HepG2 (cell line): ENCODE measurements at places on chromosomes 2 and 18. TPM values are rescaled to one million over a fixed set of nuclear protein-coding genes. Genes with fewer than 3 reads are reported as not detected.

C1QL2 gene
- total RNA-seq: not detected in 2 replicates

GPR55 gene
- total RNA-seq: not detected in 2 replicates

EFHD1 gene
- 0.09 and 0.17 TPM in 2 replicates for total RNA-seq

LRRTM1 gene
- not detected in 2 replicates for total RNA-seq

HMSD gene
- not detected in 2 replicates for total RNA-seq

TEKT4 gene
- not detected in 2 replicates for total RNA-seq

AKAIN1 gene
- total RNA-seq: not detected in 2 replicates

GALNT5 gene
- not detected in 2 replicates for total RNA-seq

IL36G gene
- total RNA-seq: not detected in 2 replicates

SOX11 gene
- total RNA-seq: not detected in 2 replicates

CHRNA1 gene
- total RNA-seq: not detected in 2 replicates

TTC21B gene
- total RNA-seq: 63.0 and 67.1 TPM in 2 replicates

GRCh38 chr2:4272261-4272858 is 569.0 kb downstream of the DCDC2C start:
- no peak overlapping the region for H3K27ac ChIP-seq
- H3K4me3 ChIP-seq: no peak overlapping the region
- no peaks in the 10 kb centered on the region for H3K27me3 ChIP-seq
- DNase-seq: no peak

- DNase-seq: no peak
- H3K4me1 ChIP-seq: no peaks in the 10 kb centered on the region
- H3K36me3 ChIP-seq: no peaks in the 10 kb centered on the region
- no peak overlapping the region for H3K27ac ChIP-seq
- H3K4me3 ChIP-seq: no peak overlapping the region
- H3K27me3 ChIP-seq: no peaks in the 10 kb centered on the region
Measured at GRCh38 chr2:187415449-187415848, 32.6 kb downstream of the CALCRL start.

DNA sequence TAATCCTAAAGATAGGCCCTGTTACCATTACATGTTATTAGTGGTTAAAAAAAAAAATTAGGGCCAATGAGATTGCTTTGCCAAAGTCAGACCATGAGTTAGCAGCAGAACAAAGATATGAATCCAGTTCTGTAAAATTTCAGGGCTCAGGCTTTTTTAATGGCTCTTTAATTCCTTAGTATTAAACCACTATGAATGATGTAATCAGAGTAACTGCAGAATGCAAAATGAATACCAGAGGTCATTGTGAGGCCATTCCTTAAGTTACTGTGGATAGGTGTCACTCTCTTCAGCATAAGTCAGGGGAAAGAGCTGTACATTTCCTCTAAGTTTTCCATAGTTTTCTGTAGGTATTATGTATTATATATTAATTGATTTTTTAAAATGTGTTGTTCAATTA is 42.2 kb upstream of the TBR1 start:
- H3K4me3 ChIP-seq: no peak overlapping the region
- H3K4me1 ChIP-seq: no peaks in the 10 kb centered on the region
- H3K27me3 ChIP-seq: no peaks in the 10 kb centered on the region
- no peak for DNase-seq

DNA sequence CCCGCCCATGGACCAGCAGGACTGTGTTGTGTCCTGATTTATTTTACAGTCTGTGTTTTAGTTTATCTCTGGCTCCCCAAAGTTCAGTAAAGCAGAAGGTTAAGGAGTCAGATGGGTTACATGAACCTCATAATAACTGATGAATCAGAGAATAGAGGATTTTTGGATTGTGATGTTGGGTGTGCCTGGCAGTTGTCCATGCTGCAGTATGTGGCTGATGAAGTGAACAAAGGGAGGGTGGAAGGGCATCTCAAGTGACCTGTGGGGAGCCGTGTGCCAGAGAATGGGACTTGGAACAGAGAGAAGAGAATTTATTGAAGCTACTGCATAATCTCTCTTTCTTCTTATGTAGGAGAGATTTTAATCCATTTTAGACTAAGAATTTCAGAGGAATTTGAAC is 145.5 kb downstream of the MAP4K4 start:
- no peak overlapping the region for H3K4me3 ChIP-seq
- H3K36me3 ChIP-seq: peaks cover 42% of the 10 kb centered on the region
- H3K27me3 ChIP-seq: no peaks in the 10 kb centered on the region
- DNase-seq: no peak
- H3K27ac ChIP-seq: no peak overlapping the region
- peaks cover 15% of the 10 kb centered on the region for H3K4me1 ChIP-seq

- no peak overlapping the region for H3K4me3 ChIP-seq
- H3K27ac ChIP-seq: no peak overlapping the region
- peaks cover 8% of the 10 kb centered on the region; the same call in 1 of the 3 replicates for H3K27me3 ChIP-seq
Measured at GRCh38 chr18:3892152-3892551, 442.2 kb downstream of the TGIF1 start.

GRCh38 chr2:201358684-201359083 is 1.5 kb upstream of the FLACC1 start:
- H3K36me3 ChIP-seq: no peaks in the 10 kb centered on the region
- no peak for DNase-seq
- no peak overlapping the region for H3K27ac ChIP-seq
- no peak overlapping the region for H3K4me3 ChIP-seq

DNA sequence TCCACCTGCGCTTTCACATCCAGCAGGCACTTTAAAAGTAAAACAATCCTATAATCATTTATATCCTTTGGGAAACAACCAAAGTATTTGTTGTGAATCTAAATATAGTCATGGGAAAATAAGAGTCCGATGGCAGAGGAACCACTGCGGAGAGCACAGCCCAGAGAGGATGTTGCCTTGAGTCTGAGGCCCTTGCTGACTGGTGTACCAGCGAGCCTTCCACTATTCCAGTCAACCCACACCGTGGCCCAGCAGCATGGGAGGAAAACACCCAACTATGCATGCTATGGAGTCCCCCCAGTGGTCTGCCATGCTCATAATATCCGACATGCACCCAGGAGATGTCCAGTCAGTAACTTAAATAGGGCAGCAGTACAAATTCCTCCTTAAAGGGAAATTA is 21.6 kb downstream of the KANSL3 start:
- DNase-seq: no peak
- no peak overlapping the region for H3K4me3 ChIP-seq
- peak overlapping the region; percentile 25 for H3K27ac ChIP-seq
- H3K27me3 ChIP-seq: no peaks in the 10 kb centered on the region

GRCh38 chr2:109637749-109638570 is 23.8 kb downstream of the SOWAHC start:
- peak overlapping the region; percentile 79 for H3K27ac ChIP-seq
- DNase-seq: peak; percentile 74
- H3K4me1 ChIP-seq: peaks cover 87% of the 10 kb centered on the region
- peak overlapping the region; percentile 0; the same call in 1 of the 2 replicates for H3K4me3 ChIP-seq

DNA sequence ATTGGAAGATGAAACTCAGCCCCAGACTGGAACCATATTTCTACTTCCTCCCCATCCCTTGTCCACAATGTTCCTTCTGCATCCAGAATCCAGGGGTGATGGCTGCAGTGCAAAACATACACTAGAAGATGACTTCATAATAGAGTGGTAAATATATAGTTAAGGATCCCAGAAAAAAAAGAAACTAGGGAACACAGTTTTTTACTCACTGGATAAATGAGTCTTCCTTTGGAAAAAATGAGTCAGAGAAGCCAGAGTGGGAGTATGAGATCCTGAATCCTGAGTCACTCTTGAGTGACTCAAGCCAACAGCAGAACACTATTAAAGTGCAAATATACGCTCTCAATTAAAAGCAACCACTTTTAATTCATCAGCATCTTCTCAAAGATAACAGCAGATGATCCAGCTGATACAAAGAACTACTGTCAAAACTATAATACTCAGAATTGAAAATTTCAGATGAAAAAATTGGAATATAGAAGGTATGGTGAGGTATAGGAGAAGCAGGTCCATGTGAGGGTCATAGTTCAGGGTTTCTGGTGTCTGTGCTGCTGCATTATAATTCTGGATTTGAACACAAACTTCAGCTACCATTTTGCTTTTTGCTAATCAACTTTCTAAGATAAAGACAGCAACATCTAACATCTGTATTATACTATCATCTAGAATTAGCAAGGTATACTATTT is 987.2 kb upstream of the CDH2 start:
- no peaks in the 10 kb centered on the region for H3K27me3 ChIP-seq
- H3K27ac ChIP-seq: no peak overlapping the region
- no peaks in the 10 kb centered on the region for H3K36me3 ChIP-seq
- no peak overlapping the region for H3K4me3 ChIP-seq

DNA sequence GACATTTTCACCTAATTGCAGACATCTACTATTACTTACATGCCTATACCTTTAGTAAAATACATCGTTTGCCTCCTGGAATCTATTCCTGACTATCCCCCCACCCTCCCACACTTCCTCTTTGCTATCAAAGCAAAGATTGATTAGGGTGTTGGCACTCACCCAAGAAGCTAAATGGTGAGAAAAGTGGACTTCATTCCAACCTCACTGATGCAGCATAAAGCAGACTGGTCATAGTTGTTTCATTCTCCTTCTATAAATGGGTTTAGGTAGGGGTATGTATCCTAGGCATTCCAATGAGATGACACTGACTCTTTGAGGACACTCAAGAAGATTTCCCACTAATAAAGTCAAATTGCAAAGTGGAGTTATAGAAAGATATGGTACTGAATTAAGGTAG is 97.4 kb downstream of the LRP1B start:
- DNase-seq: no peak
- H3K36me3 ChIP-seq: no peaks in the 10 kb centered on the region
- no peaks in the 10 kb centered on the region for H3K4me1 ChIP-seq
- H3K27me3 ChIP-seq: no peaks in the 10 kb centered on the region

- H3K27ac ChIP-seq: no peak overlapping the region
- 0 out of 2 replicates have a peak, but pooled peaks cover 5% of the 10 kb centered on the region for H3K4me1 ChIP-seq
- no peaks in the 10 kb centered on the region for H3K27me3 ChIP-seq
- no peak for DNase-seq
- H3K4me3 ChIP-seq: no peak overlapping the region
Measured at GRCh38 chr2:85936421-85937068, 47.8 kb upstream of the ST3GAL5 start.

- peak overlapping the region; percentile 70 for H3K4me3 ChIP-seq
- H3K27me3 ChIP-seq: no peaks in the 10 kb centered on the region
- DNase-seq: peak; percentile 80
- H3K4me1 ChIP-seq: peaks cover 97% of the 10 kb centered on the region
- peaks cover 3% of the 10 kb centered on the region for H3K36me3 ChIP-seq
- H3K27ac ChIP-seq: peak overlapping the region; percentile 98
Measured at GRCh38 chr2:11498543-11499034, 32.6 kb upstream of the E2F6 start.

GRCh38 chr2:201466050-201466675 is 14.6 kb downstream of the STRADB start:
- H3K27me3 ChIP-seq: no peaks in the 10 kb centered on the region
- no peaks in the 10 kb centered on the region for H3K4me1 ChIP-seq
- no peak for DNase-seq
- H3K27ac ChIP-seq: no peak overlapping the region
- peaks cover 9% of the 10 kb centered on the region for H3K36me3 ChIP-seq

DNA sequence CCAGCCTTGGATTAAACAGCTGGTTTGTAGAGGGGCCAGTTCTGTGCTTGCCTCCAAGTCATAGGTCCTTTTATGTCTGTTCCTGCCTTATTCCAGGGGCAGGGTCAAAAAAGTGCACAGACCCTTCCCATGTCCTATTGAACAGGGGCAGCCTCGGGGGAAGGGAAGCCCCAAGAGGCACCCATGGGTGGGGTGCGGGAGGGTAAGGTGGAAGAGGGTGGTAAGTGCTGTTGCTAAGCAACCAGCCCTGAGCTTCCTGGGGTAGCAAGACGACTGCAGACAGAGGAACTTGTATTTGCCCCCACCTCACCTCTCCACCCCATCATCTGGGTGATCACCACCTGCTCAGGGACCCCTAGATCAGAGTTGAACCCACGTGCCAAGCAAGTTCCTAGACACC is 7.7 kb downstream of the DNMT3A start:
- H3K4me3 ChIP-seq: no peak overlapping the region
- 0 out of 3 replicates have a peak, but pooled peaks cover 10% of the 10 kb centered on the region for H3K27me3 ChIP-seq
- no peaks in the 10 kb centered on the region for H3K36me3 ChIP-seq
- H3K27ac ChIP-seq: no peak overlapping the region
- peaks cover 17% of the 10 kb centered on the region for H3K4me1 ChIP-seq
- no peak for DNase-seq

- no peak overlapping the region for H3K27ac ChIP-seq
- DNase-seq: no peak
- H3K4me3 ChIP-seq: no peak overlapping the region
- peaks cover 12% of the 10 kb centered on the region for H3K4me1 ChIP-seq
Measured at GRCh38 chr18:37327063-37327577, 238.5 kb downstream of the CELF4 start.

DNA sequence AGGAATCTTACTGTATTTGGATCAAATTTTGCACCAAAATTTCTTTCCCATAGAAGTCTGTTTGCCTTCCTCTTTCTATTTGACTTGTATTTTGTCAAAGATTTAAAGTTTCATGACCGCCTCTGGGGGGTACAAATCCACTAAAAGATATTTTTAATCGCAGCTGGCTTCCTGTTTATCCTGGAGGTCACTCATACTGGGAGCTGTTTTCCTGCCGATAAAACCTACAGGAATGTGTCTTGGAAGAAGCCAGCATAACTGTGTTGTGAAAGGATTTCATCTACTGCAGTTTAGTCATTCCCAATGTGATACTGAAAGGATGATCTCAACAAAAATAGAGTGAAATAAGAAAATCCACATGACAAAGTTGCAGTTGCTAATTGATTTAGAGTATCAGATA is 184.0 kb downstream of the RIT2 start:
- H3K36me3 ChIP-seq: no peaks in the 10 kb centered on the region
- H3K4me1 ChIP-seq: no peaks in the 10 kb centered on the region
- H3K27ac ChIP-seq: no peak overlapping the region
- no peak overlapping the region for H3K4me3 ChIP-seq

GRCh38 chr2:61636686-61637085 is 98.5 kb upstream of the XPO1 start:
- DNase-seq: no peak
- no peaks in the 10 kb centered on the region for H3K27me3 ChIP-seq
- peaks cover 9% of the 10 kb centered on the region; the same call in 1 of the 2 replicates for H3K4me1 ChIP-seq
- no peaks in the 10 kb centered on the region for H3K36me3 ChIP-seq

DNA sequence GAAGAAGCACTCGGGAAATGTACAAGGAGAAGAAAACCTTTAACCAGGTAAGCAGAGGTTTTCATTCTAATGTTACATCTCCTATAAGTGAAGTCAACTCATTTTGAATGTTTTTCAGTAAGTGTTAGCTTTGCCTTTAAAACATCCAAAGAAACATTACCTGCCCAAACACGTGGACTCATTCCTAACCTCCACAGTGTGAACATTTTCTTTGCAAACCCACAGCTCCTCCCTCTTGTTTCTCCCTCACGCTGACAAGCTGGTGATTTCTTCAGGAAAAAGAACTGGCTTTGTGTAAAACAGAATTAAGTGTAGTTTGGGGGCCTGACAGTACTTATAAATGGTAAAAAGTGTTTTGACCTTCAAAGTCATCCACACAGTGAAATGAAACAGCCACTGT is 72.5 kb downstream of the MTCL1 start:
- no peak overlapping the region for H3K27ac ChIP-seq
- peaks cover 16% of the 10 kb centered on the region for H3K4me1 ChIP-seq
- H3K36me3 ChIP-seq: no peaks in the 10 kb centered on the region

DNA sequence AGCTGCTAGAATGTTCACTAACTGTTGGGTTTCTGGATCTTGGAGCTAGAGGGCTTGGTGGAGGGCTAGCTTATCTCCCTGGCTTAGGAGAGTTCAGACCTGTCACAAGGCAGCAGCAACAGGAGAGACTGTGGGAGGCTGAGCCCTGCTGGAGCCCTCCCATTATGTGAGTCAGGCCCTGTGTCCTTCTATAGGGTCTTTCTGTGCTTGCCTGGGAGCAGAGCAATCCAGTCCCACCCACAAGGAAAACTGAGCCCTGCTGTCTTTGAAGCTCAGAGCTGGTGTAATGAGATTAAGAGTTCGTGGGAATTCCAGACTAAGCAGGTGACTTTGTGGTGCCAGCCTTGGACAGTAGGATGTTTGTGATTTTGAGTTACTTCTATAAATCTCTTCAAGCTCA is 249.0 kb downstream of the TTC32 start:
- H3K4me1 ChIP-seq: no peaks in the 10 kb centered on the region
- DNase-seq: no peak
- H3K4me3 ChIP-seq: no peak overlapping the region
- no peak overlapping the region for H3K27ac ChIP-seq
